ENCODE measurements at places on chromosomes 12 and 14.

- no peak for DNase-seq
Observed at GRCh38 chr14:65446159-65446558, 33.6 kb downstream of the FUT8 start.

GRCh38 chr14:23009483-23009938 lies 432 bp downstream of the C14orf93 start:
- no peak for DNase-seq

DNA sequence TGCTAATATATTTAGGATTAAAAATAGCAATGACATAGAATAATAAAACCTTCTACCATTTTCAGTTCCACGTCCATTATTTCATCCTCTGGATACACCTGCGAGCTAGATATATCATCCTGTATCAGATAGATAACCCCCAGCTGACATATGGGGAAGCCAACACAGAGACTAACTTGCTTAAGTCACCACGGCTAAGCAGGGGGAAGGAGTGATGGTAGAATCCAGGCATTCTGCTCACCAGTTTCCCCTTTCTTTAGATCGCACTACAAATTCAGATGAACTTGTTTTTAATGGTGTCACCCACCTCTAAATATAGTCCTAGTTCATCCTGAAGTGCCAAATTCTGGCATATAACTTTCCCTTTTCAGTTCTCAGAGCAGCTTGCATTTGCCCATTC lies 110.1 kb downstream of the TXNDC16 start:
- no peak for DNase-seq

- no peak for DNase-seq
Observed at GRCh38 chr12:57838594-57839302, 7.8 kb downstream of the CTDSP2 start.

DNA sequence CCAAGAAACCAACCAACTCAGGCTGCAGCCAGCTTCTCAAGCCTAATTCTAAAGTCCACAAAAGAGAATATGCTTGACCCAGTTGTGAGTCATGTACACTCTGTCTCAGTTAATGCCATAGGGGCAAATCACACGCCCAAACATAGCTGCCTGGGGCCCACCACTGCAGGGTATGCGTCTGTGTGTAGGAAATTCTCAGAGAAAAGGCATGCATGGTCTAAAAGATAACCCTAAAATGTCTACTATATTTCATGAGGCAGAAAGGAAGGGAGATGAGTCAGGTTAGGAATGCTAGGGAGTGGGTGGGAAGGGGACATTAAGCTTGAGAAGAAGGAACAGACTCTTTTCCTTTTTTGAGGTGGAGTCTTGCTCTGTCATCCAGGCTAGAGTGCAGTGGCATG lies 22.3 kb upstream of the SPTLC2 start:
- no peak for DNase-seq

DNA sequence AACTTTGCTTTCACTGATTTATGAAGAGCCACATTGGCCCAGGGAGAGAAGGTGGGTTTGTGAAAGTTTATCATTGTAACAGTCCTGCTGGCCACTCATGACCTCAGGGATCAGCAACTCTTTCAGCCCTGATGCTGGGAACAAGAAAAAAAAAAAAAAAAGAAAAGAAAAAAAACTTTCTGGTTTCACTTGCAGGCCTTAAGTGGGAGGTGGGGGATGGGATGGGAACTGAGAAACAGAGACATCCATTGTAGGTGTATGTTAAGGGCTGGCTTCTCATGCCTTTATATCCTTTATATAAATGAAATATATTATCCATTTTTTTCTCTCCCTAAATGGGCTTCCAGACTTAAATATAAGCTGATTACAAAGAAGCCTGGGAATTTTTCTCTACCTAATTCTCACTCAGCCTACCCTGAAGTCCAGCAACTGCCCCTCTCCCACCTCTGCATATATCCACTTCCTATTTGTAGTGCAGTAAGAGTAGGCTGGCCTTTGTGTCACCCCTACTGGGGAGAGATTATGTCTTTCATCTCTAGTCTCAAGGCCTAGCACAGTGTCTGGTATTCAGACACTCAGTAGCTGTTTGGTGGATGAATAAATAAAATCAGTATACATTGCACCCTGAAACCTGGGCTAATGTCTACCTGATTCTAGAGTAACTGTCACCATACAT lies 187.1 kb downstream of the KICS2 start:
- no peak for DNase-seq

- DNase-seq: no peak
Observed at GRCh38 chr12:132662901-132663755, 24.0 kb downstream of the POLE start.

- no peak for DNase-seq
Observed at GRCh38 chr12:97556302-97556779, 93.7 kb downstream of the RMST start.

DNA sequence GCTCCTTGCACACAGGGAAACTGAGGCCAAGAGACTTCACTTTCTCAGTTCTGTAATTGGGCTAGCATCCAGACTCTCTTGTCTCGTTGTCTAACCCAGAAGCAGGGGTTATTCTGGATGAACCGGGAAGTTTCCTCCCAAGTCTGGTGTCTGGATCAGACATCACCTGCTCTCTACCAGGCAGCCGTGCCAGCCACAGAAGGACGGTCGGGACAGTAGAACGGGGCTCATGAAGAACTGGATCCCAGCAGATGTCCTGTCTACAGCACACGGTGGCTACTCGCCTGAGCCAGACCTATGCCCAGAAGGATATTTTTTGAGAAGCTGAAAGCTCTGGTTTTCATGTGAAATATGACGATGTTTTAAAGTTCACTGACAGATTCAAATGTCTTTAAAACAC lies 19.1 kb upstream of the FZD10 start:
- no peak for DNase-seq

DNA sequence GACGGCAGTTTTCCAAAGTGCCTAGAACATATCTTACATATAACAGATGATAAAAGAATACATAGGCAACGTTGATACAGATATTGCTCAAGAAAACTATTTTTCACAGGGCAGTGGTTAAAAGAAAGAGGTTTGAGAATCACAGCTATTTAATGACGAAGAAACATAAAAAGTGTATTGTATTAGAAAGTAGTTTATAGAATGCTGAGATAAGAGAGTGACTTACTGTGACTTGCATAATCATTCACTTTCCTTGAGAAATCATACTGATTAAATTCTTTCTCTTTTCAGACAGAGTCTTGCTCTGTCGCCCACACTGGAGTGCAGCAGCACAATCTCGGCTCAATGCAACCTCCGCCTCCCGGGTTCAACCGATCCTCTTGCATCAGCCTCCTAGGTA lies 57.7 kb downstream of the PPP1R12A start:
- DNase-seq: no peak

GRCh38 chr12:58819985-58820384 lies 100.3 kb downstream of the LRIG3 start:
- no peak for DNase-seq

DNA sequence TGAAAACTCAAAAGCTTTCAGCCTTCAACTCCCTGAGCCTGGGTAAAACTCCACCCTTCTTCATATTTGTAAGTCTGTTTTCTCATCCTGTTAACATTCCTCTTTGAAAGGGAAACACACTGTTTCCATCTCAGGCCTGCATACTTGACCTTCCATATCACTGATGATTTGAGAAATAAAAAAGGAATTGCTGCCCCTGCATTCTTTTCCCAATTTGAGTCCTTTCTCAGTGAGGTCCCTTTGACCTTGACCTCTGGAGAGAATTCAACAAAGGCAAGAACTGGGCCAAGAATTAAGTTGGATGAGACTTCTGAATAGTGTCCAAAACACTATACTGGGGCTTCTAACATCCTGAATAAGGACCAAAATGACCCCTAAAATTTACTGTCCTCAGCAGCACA lies 108.0 kb downstream of the AEBP2 start:
- DNase-seq: no peak

DNA sequence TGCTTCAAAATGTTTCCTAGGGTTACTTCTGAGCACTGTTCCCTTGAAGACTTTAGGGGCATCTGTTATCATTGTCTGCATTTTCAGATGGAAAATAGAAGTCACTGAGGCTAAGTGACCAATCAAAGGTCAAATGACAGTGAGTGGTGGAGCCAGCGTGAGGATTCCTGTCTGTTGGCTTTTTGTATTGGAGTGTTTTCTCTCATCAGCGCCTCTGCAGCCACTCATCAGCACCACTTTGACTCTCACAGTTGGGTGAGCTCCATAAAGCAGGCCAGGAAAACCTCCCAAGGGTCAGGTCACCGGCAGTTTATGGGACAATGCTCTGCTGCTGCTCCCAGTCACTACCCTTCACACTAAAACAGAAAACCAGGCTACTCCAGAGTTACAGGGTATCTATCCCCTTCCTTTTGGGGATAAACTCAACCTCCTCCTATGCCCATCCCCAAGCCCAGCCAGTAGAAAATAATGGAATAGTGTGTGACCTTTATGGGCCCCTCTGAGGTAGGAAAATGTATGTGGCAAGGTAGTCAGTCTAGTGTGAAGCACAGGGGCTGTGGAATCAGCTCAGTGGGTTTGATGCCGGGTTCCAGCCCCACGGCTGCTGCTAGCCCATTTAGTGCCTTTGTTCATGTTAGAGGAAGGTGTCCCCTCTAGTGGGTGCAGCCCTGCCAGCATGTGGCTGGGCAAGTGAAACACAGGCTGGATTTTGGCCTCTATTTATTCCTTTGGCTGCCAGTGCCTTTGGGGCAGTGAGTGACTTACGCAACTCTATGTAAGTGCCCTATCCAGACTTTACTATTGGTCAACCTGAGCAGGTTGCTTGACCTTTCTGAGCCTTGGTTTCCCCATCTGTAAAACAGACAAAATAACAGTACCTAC lies 133.8 kb upstream of the CPM start:
- no peak for DNase-seq

GRCh38 chr12:109697877-109698468 lies 15.7 kb upstream of the FAM222A start:
- DNase-seq: no peak

DNA sequence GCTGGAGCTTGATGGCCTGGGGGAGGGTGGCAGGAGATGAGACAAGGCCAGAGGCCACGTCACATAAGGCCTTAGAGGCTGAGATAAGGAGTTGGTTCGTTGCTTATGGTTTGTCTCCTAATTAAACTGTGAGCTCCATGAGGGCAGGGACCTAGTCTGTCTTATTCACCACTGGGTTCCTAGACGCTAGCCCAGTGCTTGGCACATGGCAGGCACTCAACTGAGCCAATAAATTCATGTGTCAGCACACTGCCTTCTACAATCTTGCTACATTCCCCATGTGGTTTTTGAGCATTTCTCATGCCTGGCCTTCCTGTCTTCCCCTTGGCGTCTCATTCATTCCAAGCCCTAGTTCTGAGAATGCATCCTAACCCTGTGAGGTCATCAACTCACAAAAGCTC lies 92.5 kb upstream of the MED13L start:
- DNase-seq: no peak

DNA sequence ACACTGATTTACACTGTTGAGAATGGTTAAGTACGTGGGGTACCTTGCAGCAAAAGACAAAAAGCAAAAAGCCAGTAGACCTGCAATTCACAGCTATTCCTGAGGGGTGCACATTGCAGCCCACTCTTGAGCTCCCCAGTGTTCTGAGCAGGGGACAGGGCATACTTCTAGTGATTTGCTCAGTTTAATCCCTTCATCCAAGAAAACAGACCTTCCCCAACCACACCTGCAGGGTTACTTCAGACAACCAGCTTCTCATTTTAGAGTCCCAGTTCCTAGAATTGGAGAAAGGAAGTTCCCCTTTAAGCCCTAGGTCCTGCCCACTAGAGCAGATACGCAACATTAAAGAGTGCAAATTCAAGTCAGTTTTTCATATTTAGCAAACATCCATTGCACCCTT lies 3.6 kb upstream of the WSB2 start:
- DNase-seq: no peak

GRCh38 chr12:1332327-1332726 lies 262.1 kb downstream of the FBXL14 start:
- no peak for DNase-seq

DNA sequence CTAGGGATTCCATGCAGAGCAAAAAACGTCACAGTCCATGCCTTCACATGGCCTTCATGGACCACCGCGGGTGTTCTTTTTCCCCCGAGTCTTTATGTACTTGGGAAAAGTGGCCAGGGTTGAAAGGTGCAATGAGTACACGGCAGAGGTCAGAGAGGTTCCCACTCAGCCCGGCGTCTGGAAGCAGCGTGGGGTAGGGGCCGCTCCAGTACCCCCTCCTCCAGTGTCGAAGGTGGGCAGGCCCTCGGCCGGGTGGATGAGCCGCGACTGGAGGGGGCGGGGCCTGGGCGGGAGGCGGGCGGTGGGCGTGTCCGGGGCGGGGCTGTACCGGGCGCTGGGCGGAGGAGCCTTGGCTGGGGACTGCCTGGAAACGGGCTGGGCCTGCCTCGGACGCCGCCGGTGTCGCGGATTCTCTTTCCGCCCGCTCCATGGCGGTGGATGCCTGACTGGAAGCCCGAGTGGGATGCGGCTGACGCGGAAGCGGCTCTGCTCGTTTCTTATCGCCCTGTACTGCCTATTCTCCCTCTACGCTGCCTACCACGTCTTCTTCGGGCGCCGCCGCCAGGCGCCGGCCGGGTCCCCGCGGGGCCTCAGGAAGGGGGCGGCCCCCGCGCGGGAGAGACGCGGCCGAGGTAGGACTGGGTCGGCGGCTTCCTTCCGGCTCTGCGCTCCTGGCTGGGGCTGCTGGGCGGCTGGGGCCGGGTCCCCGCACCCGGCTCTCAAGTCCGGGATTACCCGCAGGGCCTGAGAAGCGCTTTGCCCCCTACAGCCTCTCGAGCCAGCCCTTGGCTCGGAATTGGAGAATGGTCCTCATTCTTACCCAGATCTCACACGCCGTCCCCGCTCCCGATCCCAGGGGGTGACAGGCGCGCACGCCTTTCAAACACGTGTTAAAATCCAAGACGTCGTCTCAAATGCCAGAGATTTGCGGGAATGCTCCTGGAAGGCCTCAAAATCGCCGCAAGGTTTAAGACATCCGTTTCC lies at the start of gene RXYLT1:
Gene RXYLT1 (plus strand): TSS at position 412 of the 984 bp plus-strand sequence. CDS start 52 bp downstream, at position 464.
- DNase-seq: peak; percentile 74

DNA sequence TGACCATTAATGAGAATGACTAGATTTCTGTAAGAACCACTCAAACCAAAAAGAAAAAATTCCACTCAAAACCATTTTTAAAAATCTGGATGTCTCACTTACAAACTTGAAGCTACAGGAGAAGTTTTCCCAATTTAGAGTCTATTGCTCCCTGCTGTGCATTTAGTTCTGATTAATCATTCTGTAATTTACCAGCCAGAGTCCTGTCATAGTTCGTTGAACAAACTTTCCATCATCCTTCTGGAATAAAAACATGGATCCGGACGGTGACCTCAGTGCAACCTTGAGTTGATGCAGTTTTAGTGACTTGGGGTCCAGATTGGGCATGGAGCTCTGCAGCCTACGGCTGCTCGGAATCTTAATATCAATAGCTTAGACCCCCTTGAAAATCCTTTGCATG lies 73.4 kb downstream of the PRMT8 start:
- no peak for DNase-seq

- DNase-seq: no peak
Observed at GRCh38 chr12:102821149-102821548, 95.9 kb downstream of the PAH start.

- no peak for DNase-seq
Observed at GRCh38 chr14:55245657-55246268, 25.5 kb upstream of the FBXO34 start.

GRCh38 chr12:79874665-79875064 lies 60.2 kb downstream of the PPP1R12A start:
- no peak for DNase-seq

GRCh38 chr12:119714614-119715267 lies 46.8 kb downstream of the PRKAB1 start:
- DNase-seq: no peak
